ENCODE measurements at places on chromosomes 5 and 9. TPM values are rescaled to one million over a fixed set of nuclear protein-coding genes. Genes with fewer than 3 reads are reported as not detected.

- DNase-seq: no peak
Observed at GRCh38 chr5:131375351-131375750, 111.5 kb downstream of the CDC42SE2 start.

DNA sequence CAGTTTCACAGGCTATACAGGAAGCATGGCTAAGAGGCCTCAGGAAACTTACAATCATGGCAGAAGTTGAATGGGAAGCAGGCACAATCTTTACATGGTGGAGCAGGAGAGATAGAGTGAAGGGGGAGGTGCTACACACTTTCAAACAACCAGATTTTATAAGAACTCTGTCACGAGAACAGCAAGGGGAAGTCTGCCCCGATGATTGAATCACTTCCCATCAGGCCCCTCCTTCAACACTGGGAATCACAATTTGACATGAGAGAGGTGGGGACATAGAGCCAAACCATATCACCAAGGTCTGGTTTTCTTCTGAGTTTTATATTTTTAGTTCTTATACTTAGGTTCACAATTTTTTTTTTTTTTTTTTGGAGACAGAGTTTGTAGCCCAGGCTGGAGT is 16.1 kb downstream of the ZCCHC9 start:
- no peak for DNase-seq

DNA sequence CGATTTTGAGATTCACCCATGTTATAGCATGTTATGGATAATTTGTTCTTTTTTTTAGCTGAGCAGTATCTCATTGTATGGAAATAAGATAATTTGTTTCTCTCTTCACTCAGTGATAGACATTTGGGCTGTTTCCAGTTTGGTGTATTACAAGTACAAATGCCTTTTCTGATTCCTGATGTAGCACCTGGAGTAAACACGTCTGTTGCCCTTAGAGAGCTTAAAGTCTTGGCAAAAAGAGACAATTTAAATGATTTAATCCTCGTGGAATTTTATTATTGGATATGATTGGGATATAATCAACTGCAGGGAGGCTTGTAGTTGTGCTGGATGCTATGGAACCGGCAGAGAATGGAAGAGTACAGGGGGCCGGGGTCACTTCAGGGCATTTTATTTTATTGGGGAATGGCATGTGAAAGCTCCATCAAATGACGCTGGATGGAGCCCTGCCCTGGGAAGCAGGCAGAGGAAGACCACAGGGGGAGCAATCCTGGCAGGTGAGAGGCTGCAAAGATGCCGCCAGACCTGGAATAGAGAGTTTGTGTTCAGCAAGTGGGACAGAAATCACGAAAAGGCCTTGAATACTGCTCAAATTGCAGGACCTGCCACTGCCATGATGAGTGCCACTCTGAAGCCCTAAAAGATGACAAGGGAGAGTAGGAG is 31.0 kb upstream of the TGFBI start:
- no peak for DNase-seq

DNA sequence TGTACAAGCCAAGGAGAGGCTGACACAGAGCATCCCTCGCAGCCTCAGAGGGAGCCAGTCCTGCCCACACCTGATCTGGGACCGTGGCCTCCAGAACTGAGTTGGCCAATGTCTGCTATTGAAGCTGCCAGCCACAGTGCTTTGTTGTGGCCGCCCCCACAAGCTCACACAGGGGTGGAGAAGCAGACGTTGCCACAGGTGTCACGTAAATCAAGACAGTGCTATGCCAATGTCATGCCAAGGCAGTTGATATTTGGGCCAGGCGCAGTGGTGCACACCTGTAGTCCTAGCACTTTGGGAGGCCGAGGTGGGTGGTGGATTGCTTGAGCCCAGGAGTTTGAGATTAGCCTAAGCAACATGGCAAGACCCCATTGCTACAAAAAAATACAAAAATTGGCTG is 17.3 kb upstream of the TERT start:
- no peak for DNase-seq

DNA sequence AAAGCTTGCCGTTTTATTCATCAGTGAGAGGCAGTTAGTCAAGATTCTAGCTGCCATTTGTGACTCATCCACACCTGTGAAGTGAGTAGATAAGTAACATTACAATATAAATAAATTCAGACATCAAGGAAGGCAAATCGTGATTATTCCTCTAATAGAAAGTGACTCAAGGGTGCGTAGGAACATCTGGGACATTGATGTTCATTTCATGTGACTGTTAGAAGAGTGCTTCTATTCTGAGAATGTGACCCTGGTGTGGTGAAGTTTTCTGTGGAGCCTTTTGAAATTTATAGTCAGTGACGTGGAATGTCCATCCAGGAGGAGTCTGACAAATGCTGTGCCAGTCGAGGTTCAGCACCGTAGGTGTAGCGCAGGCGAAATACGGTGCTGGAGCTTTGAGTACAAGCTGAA is 48.4 kb upstream of the FAM240B start:
- no peak for DNase-seq

- no peak for DNase-seq
Observed at GRCh38 chr5:43017428-43017815, 22.7 kb downstream of the ANXA2R start.

DNA sequence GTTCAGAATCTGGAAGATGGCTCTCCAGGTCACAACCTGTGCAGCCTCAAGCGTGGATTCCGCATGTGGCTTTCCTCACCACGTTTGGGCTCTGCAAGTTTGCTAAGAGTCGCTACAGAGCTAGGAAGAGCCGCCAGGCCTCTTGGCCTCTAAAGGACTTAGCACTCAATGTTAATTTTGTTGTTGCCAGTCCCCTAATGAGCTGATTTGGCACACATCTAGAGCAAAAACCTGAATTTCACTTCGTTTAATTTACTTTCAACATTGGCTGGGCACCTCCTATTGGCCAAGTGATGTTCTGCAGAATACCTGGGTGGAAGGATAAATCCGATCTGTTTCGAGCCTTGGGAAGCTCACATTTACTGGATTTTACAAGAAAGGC is 65.8 kb upstream of the UNC5A start:
- DNase-seq: no peak

The CDH6 gene
- 89.6 TPM for polyA plus RNA-seq

The OLFML2A gene
- 18.7 TPM for polyA plus RNA-seq

The PPP2CA gene
- 210 TPM for polyA plus RNA-seq

The ZFR gene
- 134 TPM for polyA plus RNA-seq

The FAM170A gene
- polyA plus RNA-seq: not detected

All from left kidney (tissue), 8 donors.